ENCODE measurements at places on chromosomes 6 and 20. TPM values are rescaled to one million over a fixed set of nuclear protein-coding genes. Genes with fewer than 3 reads are reported as not detected.

- no peak for DNase-seq
Observed at GRCh38 chr6:118588626-118589025, 40.5 kb downstream of the PLN start.

GRCh38 chr6:99559057-99559456 lies 9.4 kb downstream of the CCNC start:
- no peak for DNase-seq

DNA sequence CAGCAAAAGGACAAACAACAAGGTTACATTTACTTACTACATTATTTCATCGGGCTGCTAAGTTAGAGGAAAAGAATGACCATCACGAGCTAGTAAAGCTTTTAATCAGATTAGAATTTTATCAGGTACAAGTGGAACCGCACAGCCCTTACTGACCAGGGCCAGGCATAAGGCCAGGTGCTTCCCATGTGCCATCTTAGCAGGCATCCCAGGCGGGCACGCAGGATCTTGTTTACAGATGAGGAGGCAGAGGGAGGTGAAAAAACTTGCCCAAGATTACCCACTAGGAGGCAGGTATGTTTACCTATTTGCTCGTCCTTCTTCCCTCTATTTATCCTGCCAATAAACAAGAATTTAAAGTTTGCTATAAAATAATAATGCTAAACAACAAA lies 10.7 kb downstream of the EZR start:
- no peak for DNase-seq

DNA sequence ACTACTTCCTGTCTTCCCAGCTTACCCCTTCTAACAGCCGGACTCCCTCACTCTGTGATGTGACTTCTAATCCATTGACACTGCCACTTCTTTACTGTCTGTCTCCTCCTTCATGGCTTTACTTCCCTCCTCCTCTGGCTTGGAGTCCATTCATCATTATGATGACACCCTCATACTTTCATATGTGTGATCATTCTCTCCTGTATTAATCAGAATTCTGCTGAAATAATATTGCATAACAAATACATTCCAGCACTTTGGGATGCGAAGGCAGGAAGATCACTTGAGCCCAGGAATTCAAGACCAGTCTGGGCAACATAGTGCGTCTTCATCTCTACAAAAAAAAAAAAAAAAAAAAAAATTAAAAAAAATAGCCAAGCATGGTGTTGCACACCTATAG lies 147.9 kb upstream of the BTBD3 start:
- no peak for DNase-seq

DNA sequence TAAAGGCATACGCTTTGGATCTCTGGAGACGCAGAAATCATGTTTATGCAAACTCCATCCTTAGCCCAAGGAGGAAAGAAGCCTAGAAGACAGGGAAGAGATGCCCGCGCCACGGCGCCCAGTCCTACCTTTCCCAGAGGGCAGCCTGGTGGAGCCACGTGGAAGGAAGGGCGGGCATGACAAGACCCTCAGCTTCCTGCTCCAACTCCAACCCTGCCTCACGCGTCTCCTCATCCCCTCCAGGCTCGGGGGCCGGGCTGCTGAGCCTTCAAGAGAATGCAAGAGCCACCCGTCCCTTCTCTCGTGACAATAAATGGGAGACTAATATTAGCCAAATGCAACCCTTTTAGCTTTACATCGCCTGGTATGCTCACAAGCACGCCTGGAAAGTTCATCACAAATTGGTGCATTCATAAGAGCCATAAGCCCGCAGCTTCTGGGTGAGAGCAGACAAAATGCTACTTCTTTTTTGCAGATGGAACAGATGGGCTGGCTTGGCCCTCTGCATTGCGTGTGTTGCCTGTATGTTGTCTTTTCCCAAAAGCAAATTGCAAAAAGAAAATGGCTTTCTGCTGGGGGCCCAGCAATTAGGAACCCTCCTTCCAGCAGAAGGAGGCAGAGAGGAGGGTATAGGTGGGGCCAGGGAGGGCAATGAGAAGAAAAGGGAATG lies 8.2 kb upstream of the NTSR1 start:
- no peak for DNase-seq

DNA sequence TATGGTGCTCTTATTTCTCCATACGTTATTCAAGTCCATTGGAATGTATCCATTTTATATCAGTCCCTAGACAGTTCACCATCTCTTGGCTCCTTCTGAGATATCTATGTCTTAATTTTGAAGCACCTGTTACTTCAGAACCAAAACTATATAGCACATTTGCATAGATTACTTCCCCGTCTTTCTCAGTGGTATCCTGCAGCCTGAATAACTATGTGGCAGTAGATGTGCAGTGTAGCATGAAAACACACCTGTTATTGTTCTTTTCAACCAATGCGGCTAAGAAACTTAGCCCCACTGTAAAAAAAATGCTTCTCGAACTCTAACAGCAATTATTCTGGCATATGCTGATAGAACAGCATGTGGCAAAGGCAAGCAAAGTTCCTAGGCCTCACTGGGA lies 1184.4 kb upstream of the ADGRB3 start:
- DNase-seq = no peak

GRCh38 chr20:37280403-37280802 lies 9.1 kb upstream of the MANBAL start:
- DNase-seq = no peak

DNA sequence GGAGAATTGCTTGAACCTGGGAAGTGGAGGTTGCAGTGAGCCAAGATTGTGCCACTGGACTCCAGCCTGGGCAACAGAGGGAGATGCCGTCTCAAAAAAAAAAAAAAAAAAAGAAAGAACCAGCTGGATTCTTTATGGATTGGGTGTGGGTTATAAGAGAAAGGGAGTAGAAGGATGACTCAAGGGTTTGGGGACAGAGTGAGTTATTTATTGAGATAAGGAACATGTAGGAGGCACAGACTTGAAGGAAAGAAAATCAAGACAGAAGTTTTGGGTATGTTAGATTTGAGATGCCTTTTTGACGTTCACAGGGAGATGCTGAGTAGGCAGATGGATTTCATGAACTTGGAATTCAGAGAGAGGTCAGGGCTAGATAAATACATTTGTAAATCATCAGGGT lies 47.6 kb downstream of the KIZ start:
- DNase-seq = no peak

DNA sequence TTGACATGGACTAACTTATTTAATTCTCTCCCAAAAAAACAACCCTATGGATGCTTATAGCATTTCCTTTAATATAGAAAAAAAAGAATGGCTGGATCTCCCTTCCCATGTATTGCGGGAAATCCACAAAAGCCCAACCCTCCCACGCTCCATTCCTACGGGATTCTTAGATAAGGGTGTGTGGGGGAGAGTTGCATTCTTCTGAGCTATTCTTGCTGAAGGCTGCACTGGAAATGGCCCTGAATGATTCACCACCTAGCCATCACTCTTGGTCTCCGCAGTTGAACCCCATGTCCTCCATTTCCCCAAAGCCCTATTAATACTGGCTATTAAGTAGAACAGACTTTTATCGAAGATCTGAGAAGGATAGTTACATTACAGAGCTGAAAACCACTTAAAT lies 41.9 kb upstream of the ADGRF5 start:
- no peak for DNase-seq

GRCh38 chr20:60011512-60012507 lies 53.6 kb downstream of the CDH26 start:
- no peak for DNase-seq

- no peak for DNase-seq
Observed at GRCh38 chr20:15708984-15709598, 864.2 kb downstream of the KIF16B start.

DNA sequence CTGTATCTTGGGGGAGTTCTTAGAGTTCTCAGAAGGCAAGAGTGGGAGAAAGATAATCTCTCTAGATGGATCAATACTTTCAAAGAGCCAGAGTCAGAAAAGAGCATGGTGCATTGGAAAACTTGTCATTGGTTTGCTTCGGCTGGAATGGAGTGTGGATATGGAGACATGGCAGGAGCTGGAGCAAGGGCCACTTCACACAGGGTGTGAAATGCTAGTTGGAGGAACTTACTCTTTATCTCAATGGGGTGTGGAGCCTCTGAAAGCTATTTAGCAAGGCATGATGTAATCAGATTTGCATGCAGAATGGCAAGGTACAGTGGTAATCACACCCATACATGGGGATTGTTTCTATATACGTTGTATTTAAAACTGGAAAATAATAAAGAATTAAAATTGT lies 31.5 kb upstream of the PAQR8 start:
- DNase-seq = no peak

The GPR63 gene
- total RNA-seq = 0.98 TPM

The FERMT1 gene
- 26.1 TPM for total RNA-seq

The RUNX2 gene
- 13.1 TPM for total RNA-seq

The NKAIN4 gene
- 1.4 TPM for total RNA-seq

The NRSN1 gene
- total RNA-seq = not detected

The UBD gene
- 4.3 TPM for total RNA-seq

The ASXL1 gene
- 20.7 TPM for total RNA-seq

The RAD21L1 gene
- 1.2 TPM for total RNA-seq

Measured in epithelial cell of proximal tubule (primary cell).